ENCODE measurements at places on chromosomes 3 and 15.

GRCh38 chr3:141388823-141389621 lies 20.7 kb downstream of the ZBTB38 start:
- DNase-seq: no peak

GRCh38 chr15:39194106-39194830 lies 386.6 kb upstream of the THBS1 start:
- DNase-seq: no peak

DNA sequence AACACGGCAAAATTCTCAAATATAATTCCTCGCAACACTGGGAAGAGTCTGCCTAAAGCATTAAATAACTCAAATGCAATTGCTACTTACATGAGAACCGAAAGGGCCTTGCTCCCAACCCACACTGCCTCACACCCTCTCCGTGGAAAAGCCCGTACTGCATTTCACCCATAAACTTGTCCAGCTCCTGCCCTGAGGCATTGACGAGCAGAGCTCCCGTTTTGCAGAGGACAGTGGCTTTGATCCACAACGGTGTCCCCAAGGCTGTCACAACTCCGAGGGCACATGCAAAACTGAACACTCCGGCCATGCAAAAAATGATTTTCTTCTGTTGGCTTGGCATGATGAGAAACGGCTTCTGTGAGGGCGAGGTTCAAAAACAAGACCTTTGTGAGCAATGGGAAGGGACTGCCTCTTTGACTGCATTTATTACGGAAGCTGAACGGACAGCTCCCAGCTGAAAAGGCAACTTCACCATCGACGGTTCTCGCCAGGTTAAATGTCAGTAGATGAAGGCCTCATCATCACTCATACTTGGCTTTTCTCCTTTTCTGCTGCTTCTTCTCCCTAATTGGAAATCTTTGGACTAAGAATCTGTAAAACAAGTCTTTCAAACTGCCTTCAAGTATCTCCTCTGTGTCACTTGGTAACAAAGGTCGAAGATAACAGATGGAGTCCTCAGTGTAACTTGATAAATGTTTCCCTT lies at the start of gene CLRN1:
Gene CLRN1, minus strand, starts transcription at position 362 of the 706 bp plus-strand sequence. Its CDS starts 19 bp downstream, at position 343.
- DNase-seq: no peak

- DNase-seq: no peak
Observed at GRCh38 chr15:29924750-29925149, 102.5 kb upstream of the TJP1 start.

GRCh38 chr3:45673273-45673672 lies 15.9 kb upstream of the SACM1L start:
- no peak for DNase-seq

DNA sequence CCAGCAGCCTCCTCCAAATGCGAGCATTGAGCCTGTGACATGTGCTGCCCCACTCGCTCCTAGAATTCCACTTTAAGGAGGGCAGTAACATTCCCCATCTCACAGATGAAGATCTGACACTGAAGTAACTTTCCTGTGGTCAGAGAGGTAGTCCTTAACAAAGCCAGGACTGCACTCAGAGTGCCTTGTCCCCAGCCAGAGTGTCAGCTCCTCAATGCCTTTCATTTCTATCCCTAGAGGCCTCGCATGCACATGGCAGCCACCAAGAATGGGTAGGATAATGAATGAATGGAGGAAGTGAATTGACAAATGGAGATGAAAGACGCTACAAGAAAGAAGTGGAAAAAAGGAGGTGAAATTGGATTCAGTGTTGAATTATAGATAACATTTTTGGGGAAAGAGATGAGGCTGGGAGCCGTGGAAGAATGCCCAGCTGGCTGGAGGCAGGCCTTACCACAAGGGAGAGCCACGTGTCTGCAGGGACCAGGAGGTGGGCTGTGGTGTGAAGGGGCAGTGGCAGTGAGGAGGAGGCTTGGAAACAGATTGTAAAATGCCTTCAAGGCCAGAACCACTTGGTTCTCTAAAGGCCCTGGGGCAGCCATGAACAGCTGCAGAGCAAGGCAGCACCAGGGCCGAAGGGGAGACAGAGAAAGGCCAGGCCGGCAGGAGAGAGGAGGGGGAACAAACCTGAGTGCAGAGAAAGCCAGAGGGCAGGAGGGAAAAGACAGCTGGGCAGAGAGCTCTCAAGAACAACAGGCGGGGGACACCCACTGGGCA lies 10.4 kb downstream of the CFAP92 start:
- DNase-seq: no peak

- no peak for DNase-seq
Observed at GRCh38 chr15:82533801-82534200, 6.5 kb downstream of the RPS17 start.

DNA sequence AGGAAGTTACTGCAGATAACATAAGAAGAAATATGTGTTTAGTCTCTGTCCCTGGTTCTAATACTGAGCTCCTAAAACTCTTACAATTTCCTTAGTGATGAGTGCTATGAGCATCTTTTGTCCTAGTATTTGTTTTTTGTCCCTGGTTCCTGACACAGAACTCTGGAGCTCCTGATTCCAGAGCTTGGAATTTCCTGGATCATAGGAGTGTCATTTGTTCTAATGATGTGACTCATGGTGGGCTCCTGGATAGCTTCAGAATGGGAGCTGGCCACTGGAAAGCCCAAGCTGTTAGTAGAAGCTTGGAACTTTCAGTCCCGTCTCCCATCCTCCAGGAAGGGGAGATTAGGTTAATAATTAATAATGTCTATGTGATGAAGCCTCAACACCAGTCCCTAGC lies 98.2 kb downstream of the CNTN6 start:
- no peak for DNase-seq

- no peak for DNase-seq
Observed at GRCh38 chr15:35934383-35935049, 388.6 kb upstream of the DPH6 start.

GRCh38 chr15:96264351-96264798 lies 66.1 kb upstream of the NR2F2 start:
- DNase-seq: no peak

Measured in stimulated activated CD4-positive, alpha-beta T cell treated with anti-CD3 and anti-CD28 coated beads, Interleukin-15, amount 100 ng/mL, for 1 hour (primary cell).